ENCODE measurements at places on chromosomes 4 and X.
A peak's percentile ranks its signal among the peaks of the same experiment; 100 is the strongest.

DNA sequence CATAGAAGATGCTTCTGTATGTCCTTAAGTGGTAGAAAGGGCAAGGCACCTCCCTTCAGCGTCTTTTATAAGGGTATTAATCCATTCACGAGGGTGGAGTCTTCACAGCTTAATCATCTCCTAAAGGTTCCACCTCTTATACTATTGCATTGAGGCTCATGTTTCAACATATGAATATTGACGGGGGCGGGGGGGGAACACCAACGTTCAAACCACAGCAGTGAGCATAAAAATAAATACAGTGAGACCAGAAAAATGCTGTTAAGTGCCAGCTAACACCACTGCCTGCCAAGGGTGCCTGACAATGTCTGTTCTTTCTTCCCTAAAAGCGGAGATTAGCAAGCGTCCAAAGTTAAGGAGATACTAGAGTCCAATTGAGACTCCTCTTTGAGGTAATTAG is 323.3 kb downstream of the STK32B start:
- DNase-seq, result no peak

DNA sequence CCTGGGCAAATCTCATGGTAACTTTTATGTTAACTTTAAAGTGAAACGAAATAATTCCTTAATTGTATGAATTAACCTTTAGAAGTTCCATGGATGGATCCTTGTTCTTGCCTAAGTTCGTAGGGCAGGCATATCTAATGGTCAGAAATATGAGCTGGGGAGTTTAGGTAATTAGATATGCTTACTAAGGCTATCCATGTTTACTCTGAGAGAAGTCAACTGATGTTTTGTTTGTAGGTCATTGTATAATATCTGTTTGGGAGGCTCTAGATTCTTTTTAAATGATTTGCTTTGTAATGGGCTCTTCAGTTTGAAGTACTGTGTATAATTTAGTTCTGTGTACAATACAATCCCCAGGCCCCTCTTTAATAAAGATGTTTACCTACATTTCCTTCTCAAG is 117.0 kb downstream of the DCK start:
- DNase-seq, result no peak

GRCh38 chr4:162366146-162366545 is 202.3 kb upstream of the FSTL5 start:
- no peak for DNase-seq

DNA sequence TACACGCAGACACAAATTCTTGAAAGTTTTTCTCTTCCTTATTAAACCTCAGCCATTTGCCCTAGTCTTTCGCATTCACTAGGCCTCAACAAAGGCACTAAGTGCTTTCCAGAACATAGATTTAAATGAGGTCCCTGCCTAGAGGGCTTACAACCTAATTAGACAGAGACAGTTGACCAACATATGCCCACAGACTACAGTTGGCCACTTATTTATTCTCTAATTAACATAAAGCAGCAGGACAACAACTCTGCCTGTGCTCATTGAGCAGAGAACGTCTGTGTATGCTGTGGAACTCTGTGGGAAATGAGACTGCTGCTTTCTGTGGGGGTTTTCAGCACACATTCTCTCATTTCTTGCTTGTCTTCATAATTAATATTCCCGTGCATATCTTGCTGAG is 303.0 kb upstream of the TACR3 start:
- no peak for DNase-seq

GRCh38 chrX:9164086-9164485 is 130.2 kb upstream of the FAM9B start:
- DNase-seq, result no peak

GRCh38 chrX:7052541-7052940 is 95.0 kb upstream of the STS start:
- DNase-seq, result no peak

GRCh38 chrX:28133763-28134162 is 152.5 kb upstream of the DCAF8L1 start:
- no peak for DNase-seq

DNA sequence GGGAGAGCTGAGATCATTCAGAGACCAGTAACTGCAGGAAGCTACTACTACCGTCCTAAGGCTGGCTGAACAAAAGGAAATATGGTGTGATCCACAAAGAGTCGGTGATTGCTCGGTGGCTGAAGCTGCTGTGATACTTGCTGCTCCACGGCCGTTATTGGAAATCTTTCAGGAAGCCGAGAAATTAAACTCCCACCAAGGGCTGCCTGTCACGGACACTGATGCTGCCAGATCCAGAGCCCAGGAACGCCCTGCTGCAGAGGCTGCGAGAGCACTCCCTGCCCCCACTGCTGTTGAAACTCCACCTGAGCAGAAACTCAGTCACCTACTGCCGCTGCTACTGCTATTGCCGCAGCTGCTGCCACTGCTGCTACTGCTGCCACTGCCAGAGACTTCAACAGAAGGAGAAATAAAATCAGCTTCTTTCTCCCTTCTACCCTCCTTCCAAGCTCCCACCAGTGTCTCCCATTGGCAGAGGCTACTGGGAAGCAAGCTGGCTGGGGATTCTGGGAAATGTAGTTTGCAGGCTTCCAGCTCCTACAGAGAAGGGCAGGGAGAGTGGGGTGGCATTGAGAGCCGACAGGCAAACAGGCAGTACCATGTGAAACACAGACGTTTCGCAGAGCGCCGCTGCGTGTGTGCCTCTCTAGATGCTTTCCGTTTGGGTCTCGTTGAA is 126.0 kb upstream of the ENPP6 start:
- peak; percentile 31 for DNase-seq

GRCh38 chr4:34767407-34767806 is 1476.9 kb downstream of the ARAP2 start:
- no peak for DNase-seq

- peak; percentile 46 for DNase-seq
These were observed 12.7 kb upstream of the RBBP7 start for GRCh38 chrX:16882702-16883486.

- no peak for DNase-seq
These were observed 442 bp downstream of the MOSPD2 start for GRCh38 chrX:14873676-14874049.

GRCh38 chrX:42028109-42028508 is 104.8 kb upstream of the CASK start:
- DNase-seq, result no peak

DNA sequence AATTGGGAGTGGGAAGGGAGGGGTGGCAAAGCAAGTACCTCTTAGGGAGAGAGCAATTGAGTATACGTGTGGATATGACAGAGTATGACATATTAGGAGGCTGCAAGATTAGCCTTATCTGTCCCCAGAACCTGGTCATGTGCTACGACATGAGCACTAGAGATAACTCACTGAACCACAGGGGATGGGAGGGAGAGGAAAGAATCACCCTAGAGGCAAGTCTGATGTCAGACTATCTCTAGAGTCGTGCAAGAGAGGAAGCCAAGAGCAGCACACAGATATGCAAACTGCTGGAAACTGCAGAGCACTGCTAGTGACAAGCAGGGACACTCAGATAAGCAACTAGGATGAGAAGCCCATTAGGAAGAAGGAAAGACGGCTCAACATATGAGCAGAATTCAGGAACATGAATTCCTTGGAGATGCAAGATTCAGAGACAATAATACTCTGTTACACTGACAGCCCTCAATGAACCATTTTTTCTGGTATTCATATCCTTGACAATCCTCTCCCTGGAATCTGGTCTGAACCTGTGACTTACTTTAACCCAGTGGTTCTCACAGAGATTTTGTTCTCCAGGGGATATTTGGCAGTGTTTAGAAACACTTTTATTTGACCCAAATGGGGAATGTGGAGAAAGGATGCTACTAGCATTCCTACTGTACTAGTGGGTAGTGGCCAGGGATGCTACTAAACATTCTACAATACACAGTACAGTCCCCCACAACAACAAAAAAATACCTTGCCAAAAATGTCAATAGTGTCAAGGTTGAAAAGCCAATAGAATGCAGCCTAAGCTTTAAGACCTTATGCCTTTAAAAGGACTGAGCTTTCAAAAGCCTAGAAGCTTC is 84.0 kb upstream of the BMP2K start:
- peak; percentile 9 for DNase-seq

DNA sequence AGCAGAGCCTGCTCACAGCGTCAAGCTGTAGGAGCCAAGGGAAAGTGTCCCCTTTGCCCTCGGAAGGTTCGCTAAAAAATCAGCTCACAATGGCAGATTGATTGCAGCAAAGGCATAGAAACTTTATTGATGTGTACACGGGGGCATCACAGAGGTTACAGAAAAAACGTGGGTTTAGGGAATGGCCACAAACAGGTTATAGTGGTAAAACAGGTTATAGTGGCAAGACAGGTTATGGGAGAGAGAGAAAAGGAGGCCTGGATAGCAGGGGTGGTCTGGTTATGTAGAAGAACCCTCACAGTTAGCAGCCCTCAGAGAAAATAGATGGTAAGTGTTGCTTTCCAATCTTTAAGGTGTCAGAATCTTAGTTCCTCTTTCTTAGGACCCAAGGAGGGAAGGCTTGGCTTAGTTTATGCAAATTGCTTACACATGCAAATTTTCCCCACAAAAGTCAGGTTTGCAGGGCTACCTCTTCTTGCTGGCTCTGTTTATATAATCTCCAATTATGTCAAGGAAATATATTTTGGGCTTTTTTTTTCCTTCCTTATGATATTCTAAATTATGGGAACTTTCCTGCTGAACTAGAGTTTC is 113.7 kb downstream of the BMP15 start:
- no peak for DNase-seq

DNA sequence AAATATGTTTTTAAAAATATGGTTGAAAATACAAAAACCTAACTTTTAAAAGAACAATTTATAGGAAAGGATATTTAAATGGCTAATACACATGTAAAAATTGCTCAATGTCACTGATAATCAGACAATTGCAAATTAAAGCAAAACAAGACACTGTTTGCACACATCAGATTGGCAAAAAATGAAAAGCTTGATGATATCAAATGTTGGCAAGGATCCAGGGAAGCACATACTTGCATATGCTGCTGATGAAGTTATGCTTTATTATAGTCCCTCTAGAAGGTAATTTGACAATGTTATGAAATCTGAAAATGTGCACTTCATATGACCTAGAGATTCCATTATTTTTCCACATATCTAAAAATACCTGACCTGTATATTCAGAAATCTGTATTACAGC is 45.7 kb upstream of the EPGN start:
- DNase-seq, result no peak

DNA sequence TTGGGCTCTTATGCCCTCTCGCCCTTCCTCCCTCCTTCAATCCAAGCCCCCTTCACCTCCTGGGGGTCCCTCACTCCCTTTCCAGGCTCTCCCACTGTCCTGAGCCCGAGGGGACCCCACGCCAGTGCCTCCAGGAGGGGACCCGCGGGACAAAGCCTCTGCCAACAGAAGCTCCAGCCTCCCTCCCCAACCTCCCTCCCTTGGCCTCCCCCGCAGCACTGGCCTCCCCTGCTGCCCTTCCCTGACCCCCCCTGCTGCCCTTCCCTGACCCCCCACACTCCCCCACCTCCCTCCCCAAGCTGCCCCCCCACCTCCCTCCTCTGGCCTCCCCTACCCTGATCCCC is 71.0 kb upstream of the MXD4 start:
- DNase-seq, result no peak

- no peak for DNase-seq
These were observed 49.5 kb downstream of the CD99L2 start for GRCh38 chrX:150848914-150849365.

- no peak for DNase-seq
These were observed 254.5 kb upstream of the RPS6KA3 start for GRCh38 chrX:20521222-20521621.

DNA sequence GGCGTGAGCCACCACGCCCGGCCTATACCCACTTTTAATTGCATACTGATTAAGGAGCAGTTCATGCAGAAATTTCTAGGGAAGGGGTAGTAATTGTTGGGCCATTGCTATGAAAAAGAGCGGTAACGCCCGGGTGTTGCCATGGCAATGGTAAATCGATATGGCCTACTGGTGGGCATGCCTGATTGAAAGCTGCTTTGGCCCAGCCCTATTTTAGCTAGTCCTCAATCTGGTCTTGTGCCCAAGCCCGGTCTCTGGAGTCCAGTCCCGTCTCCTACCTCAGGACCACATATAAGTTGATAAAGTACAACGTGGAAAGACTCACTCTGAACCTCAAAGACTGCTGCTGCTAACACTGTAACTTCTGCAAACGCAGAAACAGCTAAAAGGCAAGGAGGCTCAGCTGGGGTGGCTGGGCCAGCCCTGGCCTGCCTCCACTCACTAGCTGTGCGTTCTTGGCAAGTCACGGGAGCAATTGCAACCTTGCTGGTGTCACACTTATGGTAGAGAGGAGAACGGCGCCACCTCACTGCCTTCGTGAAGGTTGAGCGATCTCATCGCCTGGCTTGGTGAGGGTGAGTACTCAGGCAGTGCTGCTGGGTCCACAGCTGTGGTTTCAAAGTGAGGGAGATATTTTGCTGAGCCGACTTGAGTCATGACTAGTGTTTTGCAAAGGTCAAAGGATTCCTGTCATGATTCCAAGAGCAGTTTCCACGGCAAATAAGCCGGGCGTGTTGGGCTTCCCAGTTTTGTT is 57.0 kb upstream of the GRPEL1 start:
- no peak for DNase-seq

Measured in activated T-helper 2 cell treated with anti-CD3 and anti-CD28 coated beads, Interferon-gamma antibody, Interleukin-2, Interleukin-4, amounts not matched to agents 10 μg/mL and 5 μg/mL and 100 μg/mL, durations not matched to agents 14 hours and 24 hours and 36 hours (primary cell).